ENCODE measurements at places on chromosomes 2 and 18. TPM values are rescaled to one million over a fixed set of nuclear protein-coding genes. Genes with fewer than 3 reads are reported as not detected.

ABCB11 gene
- polyA plus RNA-seq: not detected

PNPT1 gene
- polyA plus RNA-seq: 20.6 TPM

TLX2 gene
- not detected for polyA plus RNA-seq

CKAP2L gene
- not detected for polyA plus RNA-seq

MDH1B gene
- not detected for polyA plus RNA-seq

CNPPD1 gene
- 151 TPM for polyA plus RNA-seq

ABCG8 gene
- not detected for polyA plus RNA-seq

STON1 gene
- polyA plus RNA-seq: 0.06 TPM

FBLN7 gene
- 0.20 TPM for polyA plus RNA-seq

CNDP1 gene
- not detected for polyA plus RNA-seq

CCDC74A gene
- polyA plus RNA-seq: not detected

RNF103 gene
- 2.4 TPM for polyA plus RNA-seq

SIX3 gene
- polyA plus RNA-seq: not detected

MARCO gene
- polyA plus RNA-seq: not detected

TRAF3IP1 gene
- polyA plus RNA-seq: 6.6 TPM

NOL4 gene
- polyA plus RNA-seq: not detected

GPR45 gene
- not detected for polyA plus RNA-seq

DNER gene
- not detected for polyA plus RNA-seq

TNFAIP6 gene
- not detected for polyA plus RNA-seq

OTOF gene
- polyA plus RNA-seq: not detected

DSG1 gene
- not detected for polyA plus RNA-seq

REG3A gene
- polyA plus RNA-seq: not detected

MGAT4A gene
- polyA plus RNA-seq: 54.6 TPM

PAX8 gene
- polyA plus RNA-seq: 0.85 TPM

GPAT2 gene
- 8.6 TPM for polyA plus RNA-seq

UCN gene
- polyA plus RNA-seq: 1.6 TPM

Measured in IgD-negative memory B cell (primary cell).